ENCODE measurements at places on chromosomes 4 and X. TPM values are rescaled to one million over a fixed set of nuclear protein-coding genes. Genes with fewer than 3 reads are reported as not detected.

DNA sequence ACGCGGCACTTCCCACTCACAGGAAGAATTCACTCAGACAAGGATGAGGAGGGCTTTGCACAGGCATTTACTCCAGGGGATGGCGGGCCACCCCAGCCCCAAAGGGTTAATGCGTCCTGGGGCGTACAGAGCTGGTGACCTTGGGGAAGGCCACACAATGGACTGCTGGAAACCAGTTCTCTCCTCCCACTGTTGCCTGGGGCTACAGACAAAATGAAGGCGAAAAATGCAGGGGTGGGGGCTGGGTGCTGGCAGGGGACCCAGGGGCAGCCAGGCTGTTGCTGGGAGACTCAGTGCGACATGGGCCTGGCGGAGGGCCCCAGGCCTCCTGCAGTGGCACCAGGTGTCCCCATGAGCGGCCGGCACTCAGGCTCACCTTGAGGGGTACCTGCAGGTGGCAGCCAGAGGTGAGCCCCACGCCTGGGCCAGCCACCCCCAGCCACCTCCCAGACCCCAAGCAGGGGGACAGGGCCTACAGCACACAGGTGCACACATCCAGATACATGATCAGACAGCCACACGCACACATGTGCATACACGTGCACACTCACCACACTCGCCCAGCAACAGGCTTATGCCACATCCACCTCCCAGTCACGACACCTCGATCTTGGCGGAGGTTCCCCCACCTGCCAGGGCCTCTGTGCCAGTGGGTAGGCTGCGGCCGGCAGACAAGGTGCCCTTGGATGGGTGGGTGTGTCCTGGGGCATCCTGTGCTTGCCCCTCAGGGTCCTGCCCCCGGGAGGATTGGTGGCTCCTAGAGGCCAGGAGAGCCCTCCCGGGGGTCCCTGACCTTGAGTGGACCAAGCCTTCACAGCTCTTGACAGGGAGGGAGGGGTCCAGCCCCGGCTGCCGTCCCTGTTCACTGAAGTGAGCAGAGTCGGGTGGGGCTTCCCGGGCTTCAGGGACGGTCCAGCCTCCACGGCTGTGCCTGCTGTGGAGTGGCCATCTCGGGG is 13.1 kb downstream of the NAT8L start:
- no peak overlapping the region for H3K4me3 ChIP-seq
- DNase-seq: no peak
- no peak overlapping the region for H3K27ac ChIP-seq

DNA sequence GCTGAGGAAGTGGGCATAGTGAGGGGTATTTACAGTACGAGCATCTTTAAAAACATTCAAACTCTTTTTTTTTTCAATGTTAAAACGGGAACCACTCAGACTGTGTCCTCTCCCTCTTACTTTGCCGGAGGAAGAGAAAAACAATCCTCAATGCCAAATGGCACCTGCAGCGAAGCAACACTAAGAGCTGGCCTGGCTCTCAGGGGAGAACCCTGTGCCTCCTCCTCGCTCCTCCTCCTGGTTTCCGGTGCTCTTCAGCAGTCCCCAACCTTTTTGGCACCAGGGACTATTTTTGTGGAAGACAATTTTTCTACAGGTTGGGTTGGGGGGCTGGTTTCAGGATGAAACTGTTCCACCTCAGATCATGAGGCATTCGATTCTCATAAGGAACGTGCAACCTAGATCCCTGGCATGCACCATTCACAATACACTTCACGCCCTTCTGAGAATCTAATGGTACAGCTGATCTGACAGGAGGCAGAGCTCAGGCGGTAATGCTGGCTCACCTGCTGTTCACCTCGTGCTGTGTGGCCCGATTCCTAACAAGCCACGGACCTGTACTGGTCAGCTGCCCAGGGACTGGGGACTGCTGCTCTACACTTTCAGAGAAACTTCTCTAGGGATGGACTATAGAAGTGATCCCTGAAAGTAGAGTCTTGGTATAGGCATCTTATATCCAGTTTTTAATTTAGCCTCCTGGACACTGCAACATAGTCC is 404.1 kb downstream of the RAPGEF2 start:
- no peak overlapping the region for H3K27ac ChIP-seq
- no peak overlapping the region for H3K4me3 ChIP-seq

- H3K27me3 ChIP-seq: peaks cover 4% of the 10 kb centered on the region
- H3K27ac ChIP-seq: no peak overlapping the region
- no peak for DNase-seq
- peaks cover 4% of the 10 kb centered on the region for H3K4me1 ChIP-seq
These were observed 122.7 kb downstream of the PPP3CA start for GRCh38 chr4:101224358-101225218.

Gene TAF7L
- not detected for total RNA-seq

Gene C4orf36
- not detected for total RNA-seq
